ENCODE measurements at places on chromosomes 5 and 9.

GRCh38 chr5:71695071-71695470 is 24.0 kb upstream of the CARTPT start:
- DNase-seq, result no peak

- DNase-seq, result no peak
Observed at GRCh38 chr9:33686942-33687341, 108.4 kb upstream of the PRSS3 start.

DNA sequence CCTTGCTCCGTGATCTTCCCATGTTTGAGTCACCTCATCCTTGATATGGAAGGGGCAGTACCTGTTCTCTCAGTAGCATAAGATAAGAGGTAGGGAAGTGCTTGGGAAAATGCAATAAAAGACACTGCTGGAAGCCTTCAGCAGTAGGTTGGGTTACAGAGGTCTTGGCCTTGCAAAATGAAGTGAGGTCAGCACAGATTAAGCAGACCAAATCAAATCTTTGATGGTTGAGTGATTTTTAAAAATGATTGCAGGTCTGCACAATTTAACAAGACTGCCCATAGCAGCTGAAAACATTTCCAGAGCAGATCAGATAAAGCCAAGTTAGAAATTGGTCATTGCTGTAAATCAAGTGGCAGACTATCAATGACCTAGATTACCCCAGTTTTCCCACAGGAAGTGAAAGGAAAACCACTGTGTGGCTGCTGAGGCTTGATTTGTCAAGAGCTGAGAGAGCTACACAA is 32.9 kb downstream of the PALM2AKAP2 start:
- DNase-seq, result no peak

DNA sequence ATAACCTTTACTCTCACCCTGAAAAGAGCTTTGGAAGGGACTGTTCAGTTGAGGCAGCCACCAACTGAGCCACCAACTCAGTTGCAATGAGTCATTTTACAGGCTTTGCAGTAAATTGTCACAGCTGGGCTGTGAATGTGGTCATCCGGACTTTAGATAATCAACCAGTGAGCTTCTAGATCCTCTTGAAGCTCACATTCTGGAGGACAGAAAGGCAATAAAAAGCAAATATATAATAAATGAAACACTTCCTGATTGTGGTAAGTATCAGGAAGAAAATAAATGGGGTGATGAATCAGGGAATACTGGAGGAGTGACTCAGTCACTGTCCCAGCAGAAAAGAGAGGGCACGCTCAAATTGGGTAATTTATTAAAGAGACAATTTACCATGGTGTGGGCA is 13.2 kb upstream of the C5orf58 start:
- DNase-seq, result peak; percentile 72

DNA sequence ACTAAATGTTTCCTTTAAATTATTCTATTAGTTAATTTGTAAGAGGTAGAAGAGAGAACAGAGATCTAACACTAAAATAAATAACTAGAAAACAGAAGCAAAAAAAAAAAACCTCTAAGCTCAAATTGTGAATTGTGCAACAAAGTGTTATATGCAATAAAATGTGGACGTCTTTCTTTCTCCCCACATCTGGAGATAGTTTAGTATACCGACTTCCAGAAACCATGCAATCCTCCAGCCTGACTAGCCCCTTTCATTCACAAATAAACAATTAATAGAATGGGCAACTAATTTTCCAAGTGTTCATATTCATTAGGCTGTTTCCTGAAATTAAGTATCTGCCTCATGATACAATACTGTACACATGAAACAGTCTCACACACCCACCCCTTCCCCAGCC is 258.5 kb downstream of the BNC2 start:
- DNase-seq, result peak; percentile 53

DNA sequence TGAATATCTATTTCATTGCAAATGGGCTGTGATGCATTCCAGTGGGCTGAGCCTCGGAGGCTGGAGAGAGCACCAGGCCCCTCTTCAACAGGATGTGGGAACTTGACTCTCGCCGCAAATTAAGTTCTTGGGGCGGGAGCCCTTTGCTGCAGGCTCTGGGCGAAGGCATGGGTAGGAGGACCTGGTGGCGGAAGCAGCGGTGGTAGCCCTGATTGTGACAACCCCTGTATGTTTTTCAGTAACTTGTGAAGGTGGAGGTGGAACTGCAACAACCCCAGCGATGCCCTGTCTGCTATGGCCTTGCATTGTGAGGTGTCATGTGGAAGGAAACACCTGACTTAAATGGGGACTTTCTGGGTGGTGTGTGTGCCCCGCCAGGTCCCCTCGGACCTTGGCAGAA is 9.4 kb downstream of the FYB1 start:
- DNase-seq, result no peak

- DNase-seq, result no peak
Observed at GRCh38 chr5:87576867-87577266, 164.1 kb upstream of the CCNH start.

DNA sequence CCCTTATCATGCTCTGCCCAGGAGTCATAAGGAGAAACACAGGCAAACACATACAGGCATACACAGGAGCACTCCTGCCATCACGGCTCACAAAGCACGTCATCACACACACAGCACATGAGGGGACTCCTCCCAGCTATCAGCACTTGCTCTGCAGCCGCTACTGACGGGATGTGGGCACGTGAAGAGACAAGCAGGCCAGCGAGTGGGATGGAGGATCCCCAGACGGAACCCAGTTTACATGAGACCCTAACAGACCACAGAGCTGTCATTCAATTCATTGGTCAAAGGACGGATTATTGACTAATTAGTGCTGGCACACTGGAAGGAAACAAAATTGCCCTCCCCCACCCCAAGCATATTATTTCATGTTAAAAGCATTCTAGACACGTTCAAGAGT is 53.6 kb downstream of the SEMA4D start:
- DNase-seq, result no peak

GRCh38 chr5:56298336-56299090 is 65.4 kb upstream of the ANKRD55 start:
- no peak for DNase-seq

DNA sequence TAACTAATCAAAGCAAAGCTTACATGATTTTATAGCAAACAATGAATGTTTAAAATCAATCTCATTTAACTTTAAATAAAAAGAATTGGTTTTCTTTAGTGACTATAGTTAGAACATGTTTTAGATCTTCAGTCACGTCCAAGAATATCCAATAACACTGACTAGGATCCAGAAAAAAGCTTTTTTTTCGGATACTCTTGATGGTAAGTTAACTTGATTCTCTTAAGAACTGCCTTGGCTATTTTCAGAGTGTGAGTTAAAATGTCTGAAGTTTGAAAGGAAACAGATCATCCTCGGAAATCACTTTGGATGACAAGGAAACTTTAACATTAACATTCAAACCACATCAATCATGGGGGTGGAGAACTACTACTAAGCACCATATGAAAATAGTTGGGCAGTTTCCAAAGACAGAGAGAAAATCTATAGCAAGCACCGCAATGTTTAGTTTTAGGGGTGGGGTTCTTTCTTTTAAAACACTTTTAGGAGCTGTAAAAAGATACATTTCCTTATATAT is 83.7 kb upstream of the SLC27A6 start:
- no peak for DNase-seq

GRCh38 chr9:127926906-127927200 is 3.7 kb downstream of the PIP5KL1 start:
- DNase-seq, result no peak

DNA sequence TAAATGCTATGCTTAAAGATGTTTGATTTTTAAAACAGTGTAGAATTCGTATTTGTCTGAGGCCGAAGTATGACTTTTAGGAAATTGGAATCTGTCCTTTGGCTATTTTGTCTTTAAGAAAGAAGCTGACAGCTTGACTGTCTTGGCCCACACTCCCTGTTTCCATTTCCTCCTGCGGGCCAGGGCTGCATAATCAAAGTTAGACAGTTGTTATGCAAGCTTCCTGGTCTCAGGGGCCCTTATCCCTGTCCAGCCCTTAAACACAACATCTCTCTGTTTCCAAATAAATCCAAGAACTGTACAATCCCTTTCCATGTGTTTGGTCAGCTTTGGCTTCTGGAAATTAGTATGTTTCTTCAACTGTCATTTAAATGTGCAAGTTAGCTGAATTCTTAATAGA is 54.6 kb upstream of the ECM2 start:
- DNase-seq, result peak; percentile 88

DNA sequence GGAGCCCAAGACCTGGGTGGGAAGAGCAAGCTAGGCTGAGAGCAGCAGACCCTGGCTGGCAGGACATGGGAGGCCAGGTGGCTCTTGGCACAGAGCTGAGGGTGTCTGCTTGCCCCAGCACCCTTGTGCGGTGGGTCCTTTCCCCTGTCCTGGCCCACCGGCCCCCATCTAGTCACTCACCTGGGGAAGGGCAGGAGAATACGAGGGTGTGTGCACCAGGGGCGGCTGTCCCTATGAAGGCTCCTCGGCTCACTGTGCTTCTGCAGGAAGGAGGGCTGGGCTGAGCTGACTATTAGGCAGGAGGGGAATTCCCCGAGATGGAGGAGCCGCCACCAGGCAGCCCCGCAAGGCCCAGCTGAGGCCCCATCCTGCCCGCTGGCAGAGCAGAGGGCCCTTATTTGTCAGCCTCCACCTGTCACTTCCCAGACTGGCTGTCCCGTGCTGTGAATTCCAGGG is 6.1 kb upstream of the TNIP1 start:
- peak; percentile 56 for DNase-seq

DNA sequence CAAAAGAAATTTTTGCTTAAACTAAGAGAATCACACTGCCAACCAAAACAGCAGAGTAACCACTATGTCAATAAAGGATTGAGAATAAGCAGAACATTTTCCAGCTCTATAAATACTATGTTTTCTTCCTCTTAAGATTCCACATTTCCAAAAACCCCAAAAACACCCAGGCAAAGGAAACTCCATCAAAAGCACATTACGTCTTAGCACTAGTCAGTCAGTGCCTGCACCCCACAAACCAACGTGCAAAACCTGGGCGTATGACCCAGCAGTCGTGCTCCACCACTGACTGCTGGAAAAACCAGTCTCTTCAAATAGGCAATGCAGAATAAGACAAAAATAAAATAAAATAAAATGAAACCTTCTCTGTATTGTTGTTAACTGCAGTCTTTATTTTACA is 85.3 kb downstream of the GNAQ start:
- DNase-seq, result no peak

GRCh38 chr5:107639990-107640389 is 30.7 kb downstream of the EFNA5 start:
- no peak for DNase-seq

- DNase-seq, result no peak
Observed at GRCh38 chr5:158884827-158885518, 214.7 kb downstream of the EBF1 start.

DNA sequence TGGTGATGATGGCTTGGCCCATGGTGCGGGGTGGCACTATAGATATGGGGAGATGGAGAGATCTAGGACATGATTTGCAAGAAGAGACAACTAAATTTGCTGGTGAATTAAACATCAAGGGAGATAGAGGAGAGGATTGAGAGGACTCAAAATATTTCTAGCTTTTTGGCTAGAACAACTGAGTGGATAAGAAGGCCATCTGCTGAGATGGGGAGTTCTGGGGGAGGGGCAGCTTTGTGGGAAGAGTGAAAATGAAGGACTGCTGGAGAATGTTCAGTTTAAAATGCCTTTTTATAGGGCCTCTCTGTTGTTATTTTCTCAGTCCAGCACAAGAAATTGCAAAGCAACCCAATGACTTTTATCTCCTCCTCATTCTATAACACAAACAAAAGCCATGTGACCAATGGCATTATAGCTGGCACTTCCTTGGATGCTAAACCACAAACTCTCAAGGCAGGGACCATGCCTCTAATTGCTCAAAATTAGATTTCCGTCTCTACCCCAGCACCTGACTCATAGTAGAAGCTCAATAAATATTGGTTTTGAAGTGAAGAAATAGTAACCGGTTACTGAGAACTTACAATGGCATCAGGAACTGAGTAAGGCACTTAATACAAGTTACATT is 29.8 kb downstream of the JAKMIP2 start:
- DNase-seq, result no peak

DNA sequence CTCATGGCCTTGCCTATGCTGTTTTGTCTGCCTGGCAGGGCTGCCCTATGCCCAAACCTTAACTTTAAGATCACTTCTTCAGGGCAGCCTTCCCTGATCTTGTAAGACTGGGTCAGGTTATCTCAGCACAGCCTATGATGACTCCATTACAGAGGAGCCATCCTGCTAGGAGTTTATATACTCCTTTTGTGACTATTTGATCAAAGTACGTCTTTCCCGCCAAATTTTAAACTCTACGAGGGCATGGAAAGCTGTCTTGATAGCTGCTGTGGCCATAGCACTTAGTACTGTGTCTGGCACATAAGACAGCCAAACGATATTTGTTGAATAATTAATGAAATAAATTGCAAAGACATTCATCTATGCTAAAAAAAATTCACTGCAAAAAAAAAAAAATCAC is 60.6 kb downstream of the PPP2R2B start:
- DNase-seq, result no peak

DNA sequence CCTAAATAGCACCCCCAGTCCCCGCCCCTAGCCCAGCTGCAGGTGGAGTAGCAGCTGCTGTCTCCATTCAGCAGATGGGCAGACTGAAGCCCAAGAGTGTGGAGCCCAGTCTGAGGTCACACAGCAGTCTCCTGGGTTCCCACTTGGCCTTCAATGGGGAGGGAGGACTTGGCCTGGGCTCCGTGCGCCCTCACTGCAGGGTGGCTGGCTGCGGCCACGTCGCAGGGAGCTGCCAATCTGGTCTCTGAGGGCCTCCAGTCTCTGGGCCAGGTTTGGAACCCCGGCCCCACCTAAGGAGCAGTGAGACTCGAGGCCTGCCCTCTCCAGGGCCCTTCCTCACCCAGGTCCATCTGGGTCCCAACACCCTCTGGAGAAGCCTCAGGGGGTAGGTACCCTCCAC is 7.4 kb downstream of the KIF12 start:
- no peak for DNase-seq

- no peak for DNase-seq
Observed at GRCh38 chr5:171421331-171422262, 2.1 kb downstream of the FGF18 start.

- DNase-seq, result peak; percentile 47
Observed at GRCh38 chr5:169745441-169746146, 108.5 kb downstream of the DOCK2 start.

DNA sequence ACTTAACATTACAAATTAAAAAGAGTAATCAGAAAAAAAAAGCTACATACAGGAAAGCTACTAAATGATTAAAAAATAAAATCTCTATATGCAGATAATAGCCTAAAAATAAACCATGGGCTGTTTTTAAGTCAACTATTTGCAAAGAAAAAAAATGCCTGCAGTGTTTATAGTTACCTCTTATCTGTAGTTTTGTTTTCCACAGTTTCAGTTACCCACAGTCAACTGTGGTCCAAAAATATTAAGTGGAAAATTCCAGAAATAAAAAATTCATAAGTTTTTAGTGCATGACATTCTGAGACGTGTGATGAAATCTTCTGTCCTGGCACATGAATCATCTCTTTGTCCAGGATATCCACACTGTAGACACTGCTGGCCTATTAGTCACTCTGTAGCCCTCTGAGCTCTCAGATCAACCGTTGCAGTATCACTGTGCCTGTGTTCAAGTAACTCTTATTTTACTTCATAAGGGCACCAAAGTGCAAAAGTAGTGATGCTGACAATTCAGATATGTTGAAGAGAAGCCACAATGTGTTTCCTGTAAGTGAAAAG is 59.2 kb downstream of the PRELID2 start:
- peak; percentile 97 for DNase-seq
